Caco-2 (cell line): ENCODE measurements at places on chromosomes 6 and 20. TPM values are rescaled to one million over a fixed set of nuclear protein-coding genes. Genes with fewer than 3 reads are reported as not detected.

ETV7 gene
- 0.52 and 0.79 TPM in 2 replicates for total RNA-seq

OXT gene
- 1.9 and 2.7 TPM in 2 replicates for total RNA-seq

GINS1 gene
- total RNA-seq, result 48.7 and 50.9 TPM in 2 replicates

DNA sequence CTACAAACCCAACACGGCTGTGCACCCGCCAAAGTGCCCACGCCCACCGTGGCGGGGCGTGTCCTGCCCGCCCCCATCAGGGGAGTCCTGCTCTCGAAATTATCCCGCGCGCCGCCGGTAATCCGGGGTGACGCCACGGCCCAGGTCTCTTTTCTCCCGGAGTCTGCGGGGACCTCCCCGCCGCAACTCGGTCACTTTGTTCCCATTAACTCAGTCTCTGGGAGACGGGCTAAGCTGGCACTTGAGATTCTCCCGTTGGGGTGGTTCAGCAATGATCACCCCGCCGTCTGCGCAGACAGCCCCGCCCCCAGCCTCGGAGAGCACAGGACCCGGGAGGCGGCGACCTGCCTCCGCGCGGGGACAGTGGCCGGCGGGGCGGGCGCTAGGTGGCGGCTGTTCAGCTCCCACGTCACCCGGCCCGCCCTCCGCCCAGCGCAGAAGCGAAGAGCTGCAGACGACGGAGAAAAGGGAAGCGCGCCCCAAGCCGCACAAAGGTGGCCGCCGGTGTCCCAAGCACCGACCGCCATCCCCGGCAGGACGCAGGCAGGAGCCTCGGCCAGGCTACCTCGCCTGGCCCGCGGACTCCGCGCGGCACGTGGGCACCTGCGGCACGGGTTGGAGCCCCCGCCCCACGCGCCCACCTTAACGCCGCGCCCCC is 31.5 kb downstream of the SF3B5 start:
- H3K27me3 ChIP-seq, result no peaks in the 10 kb centered on the region; the same call in 1 of the 2 replicates
- no peaks in the 10 kb centered on the region for H3K36me3 ChIP-seq
- DNase-seq, result peak; percentile 83
- no peak overlapping the region for H3K27ac ChIP-seq

GRCh38 chr6:154732538-154733182 is 556 bp upstream of the SCAF8 start:
- H3K27ac ChIP-seq, result peak overlapping the region; percentile 89
- H3K27me3 ChIP-seq, result no peaks in the 10 kb centered on the region
- no peaks in the 10 kb centered on the region; the same call in 1 of the 2 replicates for H3K36me3 ChIP-seq
- H3K4me3 ChIP-seq, result peak overlapping the region; percentile 92
- peaks cover 10% of the 10 kb centered on the region; the same call in 1 of the 2 replicates for H3K4me1 ChIP-seq

- no peak overlapping the region for H3K4me3 ChIP-seq
- no peaks in the 10 kb centered on the region for H3K27me3 ChIP-seq
These were observed 43.5 kb upstream of the PCMTD2 start for GRCh38 chr20:64211874-64212658.

- no peak overlapping the region for H3K27ac ChIP-seq
- H3K36me3 ChIP-seq, result peaks cover 2% of the 10 kb centered on the region; the same call in 1 of the 2 replicates
- H3K4me1 ChIP-seq, result no peaks in the 10 kb centered on the region
- H3K27me3 ChIP-seq, result no peaks in the 10 kb centered on the region
- no peak overlapping the region for H3K4me3 ChIP-seq
- DNase-seq, result no peak
These were observed 131.5 kb downstream of the INSM1 start for GRCh38 chr20:20499439-20499838.

- no peak overlapping the region for H3K4me3 ChIP-seq
- H3K36me3 ChIP-seq, result no peaks in the 10 kb centered on the region
- H3K4me1 ChIP-seq, result no peaks in the 10 kb centered on the region
- no peak overlapping the region for H3K27ac ChIP-seq
- H3K27me3 ChIP-seq, result no peaks in the 10 kb centered on the region
These were observed 12.5 kb upstream of the R3HDML start for GRCh38 chr20:44324343-44324742.

DNA sequence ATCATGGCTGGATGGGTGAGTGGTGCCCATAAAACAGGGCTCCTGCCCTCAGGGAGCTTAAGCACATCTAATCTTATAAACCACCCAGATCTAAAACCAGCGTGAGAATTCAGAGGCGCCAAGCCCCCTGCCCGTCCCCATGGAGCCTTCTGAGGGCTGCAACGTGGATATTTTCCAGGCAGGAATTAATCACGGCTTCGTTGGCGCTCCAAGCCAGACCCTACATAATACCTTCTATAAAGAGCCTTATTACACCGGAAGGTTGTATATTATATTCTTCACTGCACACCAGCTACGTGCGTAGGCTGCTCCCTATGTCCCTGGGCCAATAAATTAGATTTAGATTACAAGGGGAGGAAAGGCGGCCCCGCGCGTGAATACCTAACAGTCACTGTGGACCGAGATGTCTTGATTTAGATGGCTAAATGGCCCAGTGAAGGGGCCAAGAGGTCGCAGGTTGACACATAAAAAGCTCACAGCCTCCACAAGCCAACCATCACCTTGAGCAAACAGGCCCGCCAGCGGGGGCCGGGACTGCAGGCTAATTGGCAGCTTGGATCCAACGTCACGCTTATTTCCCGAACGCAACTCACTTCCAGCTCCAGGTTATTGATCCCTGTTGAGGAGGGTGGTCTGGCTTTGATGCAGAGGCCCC is 64.7 kb upstream of the APCDD1L start:
- peak; percentile 34 for DNase-seq
- H3K27ac ChIP-seq, result no peak overlapping the region
- no peaks in the 10 kb centered on the region for H3K36me3 ChIP-seq
- no peaks in the 10 kb centered on the region for H3K4me1 ChIP-seq
- no peak overlapping the region for H3K4me3 ChIP-seq

GRCh38 chr6:26561533-26562466 is 23.6 kb downstream of the HMGN4 start:
- H3K36me3 ChIP-seq, result no peaks in the 10 kb centered on the region
- no peak for DNase-seq
- no peak overlapping the region for H3K27ac ChIP-seq
- H3K4me3 ChIP-seq, result no peak overlapping the region
